ENCODE measurements at places on chromosomes 7 and 10.

- DNase-seq, result no peak
Measured at GRCh38 chr7:106281585-106282318, 3.0 kb downstream of the NAMPT start.

DNA sequence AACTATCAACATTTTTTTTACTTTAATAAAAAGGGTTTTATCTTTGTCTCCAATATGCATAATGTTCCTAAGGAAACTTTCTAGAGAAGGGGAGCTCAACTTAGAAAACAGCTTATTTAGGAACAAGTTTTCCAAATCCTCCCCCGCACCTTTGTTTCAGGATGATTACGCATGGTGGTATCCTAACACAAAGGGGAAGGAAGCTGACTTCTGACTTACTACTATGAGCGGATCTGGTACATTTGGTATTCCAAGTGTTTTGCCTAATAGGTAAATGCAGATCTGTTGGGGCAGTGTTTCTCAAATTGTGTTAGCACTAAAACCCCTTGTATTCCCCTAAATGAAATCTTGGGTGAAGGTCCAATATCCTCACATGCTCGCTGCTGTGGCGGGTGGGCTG is 229.3 kb upstream of the KLF14 start:
- DNase-seq, result no peak

- peak; percentile 55 for DNase-seq
Measured at GRCh38 chr10:118669020-118669791, 73.8 kb upstream of the PRLHR start.

DNA sequence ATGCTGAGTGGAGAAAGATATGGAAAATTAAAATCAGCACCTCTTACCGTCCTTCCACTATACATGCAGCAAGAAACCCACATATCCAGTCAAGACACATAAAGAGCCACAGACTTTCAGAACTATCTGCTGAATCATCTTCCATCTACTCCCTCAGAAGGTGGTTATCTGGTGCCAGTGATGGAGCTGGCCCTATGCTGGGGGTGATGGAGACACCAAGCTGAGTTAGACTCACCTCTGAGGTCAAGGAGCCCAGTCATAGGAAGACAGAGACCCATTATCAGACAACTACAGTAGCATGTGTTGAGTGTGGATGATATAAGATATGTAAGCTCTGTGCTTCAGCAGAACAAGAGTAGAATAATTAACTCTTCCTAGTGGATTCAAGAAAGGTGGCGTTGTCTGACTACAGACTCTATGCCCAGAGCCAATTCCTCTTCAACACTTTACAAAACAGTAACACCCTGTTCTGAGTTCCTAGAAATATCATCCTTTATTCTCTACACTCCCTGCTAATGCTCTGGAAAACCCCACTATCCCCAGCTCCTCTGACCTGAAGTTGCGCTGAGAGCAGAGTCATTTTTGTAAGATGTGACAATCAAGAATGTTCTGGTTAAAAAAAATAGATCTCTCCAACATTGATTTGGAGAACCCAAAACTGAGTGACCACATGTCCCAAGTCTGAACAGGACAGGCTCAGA is 14.3 kb downstream of the CYP3A5 start:
- DNase-seq, result no peak

DNA sequence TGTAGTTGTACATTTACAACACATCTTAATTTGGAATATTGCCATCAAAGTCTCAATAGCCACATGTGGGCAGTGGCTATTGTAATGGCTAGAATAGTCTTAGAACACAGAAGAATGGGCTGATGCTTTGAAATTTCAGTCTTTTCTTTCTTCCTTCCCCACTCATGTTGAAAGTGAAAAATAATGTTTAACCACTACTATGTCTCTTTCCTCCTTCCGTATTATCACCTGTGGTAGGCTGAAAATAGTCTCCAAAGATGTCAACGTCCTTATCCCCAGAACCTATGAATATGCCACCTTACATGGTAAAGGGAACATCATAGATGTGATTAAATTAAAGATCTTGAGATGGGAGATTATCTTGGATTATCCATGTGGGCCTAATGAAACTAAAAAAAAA is 154.0 kb downstream of the SUGCT start:
- no peak for DNase-seq

GRCh38 chr7:130090745-130091532 is 20.6 kb downstream of the KLHDC10 start:
- no peak for DNase-seq

DNA sequence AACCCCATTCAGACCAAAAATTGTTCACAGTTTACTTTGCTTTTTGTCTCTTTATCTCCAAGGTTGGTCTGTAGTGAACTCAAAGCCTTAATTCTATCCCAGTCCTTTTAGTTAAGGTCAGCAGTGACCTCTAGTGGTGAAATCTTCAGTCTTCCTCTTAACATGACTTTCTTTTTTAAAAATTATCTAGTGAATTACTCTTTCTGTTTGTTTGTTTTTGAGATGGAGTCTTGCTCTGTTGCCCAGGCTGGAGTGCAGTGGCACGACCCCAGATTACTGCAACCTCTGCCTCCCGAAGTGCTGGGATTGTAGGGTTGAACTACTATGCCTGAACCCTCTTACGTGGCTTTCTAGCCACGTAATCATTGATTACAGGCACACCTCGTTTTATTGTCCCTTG is 25.0 kb downstream of the ZNF487 start:
- DNase-seq, result peak; percentile 88

DNA sequence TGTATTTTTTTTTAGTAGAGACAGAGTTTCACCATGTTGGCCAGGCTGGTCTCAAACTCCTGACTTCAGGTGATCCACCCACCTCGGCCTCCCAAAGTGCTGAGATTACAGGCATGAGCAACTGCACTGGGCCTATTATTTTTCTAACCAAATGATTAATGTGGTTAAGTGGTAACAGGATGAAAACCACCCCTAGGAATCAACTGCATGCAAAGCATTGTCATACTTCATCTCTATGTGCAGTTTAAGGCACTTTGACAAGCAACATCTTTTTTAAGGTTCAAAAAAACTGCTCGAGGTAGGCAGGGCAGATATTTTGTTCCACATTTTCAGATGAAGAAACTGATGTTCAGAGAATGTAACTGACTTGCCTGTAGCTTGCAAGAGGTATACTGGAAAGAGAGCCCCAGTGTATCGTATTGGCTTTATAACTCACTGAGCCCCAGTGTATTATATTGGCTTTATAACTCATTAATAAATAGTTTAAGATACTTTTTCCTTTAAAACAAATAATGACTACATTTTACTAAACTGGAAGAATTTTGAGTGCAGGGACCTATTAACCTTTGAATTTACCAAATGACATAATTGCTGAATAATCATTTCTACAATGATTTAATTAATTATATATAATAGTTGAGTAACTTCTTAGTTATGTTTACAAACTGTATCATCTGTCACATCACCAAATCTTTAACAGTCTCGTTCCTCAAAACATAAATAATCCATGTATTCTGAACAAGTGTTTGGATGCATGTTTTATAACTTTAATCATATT is 38.1 kb downstream of the RTKN2 start:
- no peak for DNase-seq

- DNase-seq, result no peak
Measured at GRCh38 chr10:24238519-24239247, 29.7 kb downstream of the KIAA1217 start.

DNA sequence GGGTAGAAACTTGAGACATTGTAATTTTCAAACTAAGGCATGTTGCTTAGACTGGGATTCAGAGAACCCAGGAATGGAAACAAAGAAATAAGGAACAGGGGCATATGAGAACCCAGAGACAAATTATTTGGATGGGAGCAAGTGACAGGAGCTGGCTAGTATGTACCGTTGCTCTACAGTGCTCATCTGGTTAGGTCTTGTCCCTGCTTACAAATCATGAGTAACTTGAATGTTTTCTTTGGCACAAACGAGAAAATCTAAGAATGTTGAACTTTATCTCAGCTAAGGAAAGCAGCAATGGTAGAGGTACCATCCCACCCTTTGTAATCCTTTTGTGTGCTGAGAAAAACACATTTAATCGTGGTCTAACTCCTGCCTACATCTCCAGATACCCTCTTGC is 116.0 kb upstream of the IMMP2L start:
- no peak for DNase-seq

- no peak for DNase-seq
Measured at GRCh38 chr7:46524350-46524749, 603.3 kb upstream of the IGFBP3 start.

- no peak for DNase-seq
Measured at GRCh38 chr10:9228771-9229170, 1174.3 kb downstream of the GATA3 start.

Data from KBM-7 (cell line).